Large intestine (tissue), 12 donors: ENCODE measurements at places on chromosomes 1 and 21.

GRCh38 chr21:14850394-14850793 is 214.4 kb downstream of the NRIP1 start:
- DNase-seq = no peak

GRCh38 chr1:18072066-18072465 is 35.5 kb upstream of the IGSF21 start:
- no peak for DNase-seq

DNA sequence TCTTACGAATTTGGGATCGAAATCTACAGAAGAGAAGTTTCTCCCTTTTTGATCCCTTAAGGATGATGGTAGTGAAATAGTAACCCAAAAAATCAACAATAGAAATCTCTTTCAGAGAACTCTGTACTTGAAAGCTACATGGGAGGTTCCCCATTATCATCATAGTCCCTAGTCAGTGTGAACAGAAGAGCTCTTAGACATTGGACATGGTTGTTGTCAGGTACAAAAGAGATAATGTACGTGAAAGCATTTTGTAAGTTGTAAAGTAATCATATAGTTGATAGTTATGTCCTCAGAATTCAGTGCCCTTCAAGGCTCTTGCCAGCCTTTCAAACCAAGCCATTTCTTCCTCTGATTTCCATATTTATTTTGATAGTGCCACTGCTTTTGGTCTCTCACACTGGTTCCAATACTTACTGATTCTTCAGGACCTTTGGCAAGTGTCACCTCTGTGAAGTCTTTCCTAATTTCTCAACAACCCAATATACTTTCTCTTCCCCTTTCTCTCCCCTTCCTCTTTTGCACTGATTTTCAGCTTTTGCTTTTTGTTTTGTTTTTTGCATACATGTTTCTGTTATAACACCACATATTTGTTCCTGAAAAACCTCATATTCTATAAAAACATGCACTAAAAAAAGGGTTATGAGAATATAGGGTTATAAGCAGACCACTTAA is 22.4 kb downstream of the VPS45 start:
- DNase-seq = no peak

- no peak for DNase-seq
These were observed 55.5 kb upstream of the TRIM67 start for GRCh38 chr1:231106347-231106746.

DNA sequence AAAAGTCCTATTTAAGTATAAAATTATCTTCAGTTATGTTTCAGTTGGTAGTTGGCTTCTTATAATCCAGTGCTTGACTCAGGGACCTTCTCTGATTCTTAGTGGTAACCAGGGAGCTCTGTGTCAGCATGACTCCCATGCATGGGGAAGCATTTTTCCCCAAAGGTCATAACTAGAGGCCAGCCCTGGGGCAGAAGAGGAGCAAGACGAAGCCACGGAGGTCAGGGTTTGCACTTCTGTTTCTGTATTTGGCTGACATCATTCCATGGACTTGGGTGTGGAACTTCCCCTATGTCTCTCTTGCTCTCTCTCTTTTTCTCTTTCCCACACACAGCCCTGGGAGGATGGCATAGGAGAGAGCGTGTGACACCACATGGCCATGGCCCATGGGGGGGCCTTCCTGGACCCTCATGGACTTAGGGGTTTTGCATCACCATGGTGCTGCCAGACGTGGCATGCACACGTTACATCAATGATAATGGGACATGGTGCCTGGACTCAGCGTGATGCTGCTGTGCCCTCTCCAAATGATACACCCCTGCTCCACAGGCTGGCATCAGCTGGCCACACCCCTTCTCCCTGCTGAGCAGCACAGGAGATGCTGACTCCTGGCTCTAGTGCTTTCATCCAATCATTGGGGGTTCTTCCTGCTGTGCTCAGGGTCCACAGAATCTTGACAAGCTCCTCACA is 260.5 kb downstream of the KCNJ6 start:
- DNase-seq = no peak

DNA sequence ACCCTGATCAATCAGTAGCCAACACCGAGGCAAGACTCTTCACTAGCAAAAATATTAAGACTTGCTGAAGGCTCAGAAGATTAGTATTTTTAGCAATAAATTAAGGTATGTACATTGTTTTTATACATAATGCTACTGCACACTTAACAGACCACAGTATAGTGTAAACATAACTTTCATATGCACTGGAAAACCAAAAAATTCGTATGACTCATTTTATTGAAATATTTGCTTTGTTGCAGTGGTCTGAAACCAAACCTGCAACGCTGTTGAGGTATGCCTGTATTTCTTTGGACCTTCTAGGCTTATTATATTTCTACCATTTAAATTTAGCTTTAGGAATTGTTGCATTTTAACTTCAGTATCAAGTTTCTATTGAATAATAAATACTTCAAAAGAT is 65.8 kb upstream of the BCL9 start:
- DNase-seq = no peak

GRCh38 chr21:41647806-41648561 is 118.9 kb downstream of the RIPK4 start:
- DNase-seq = no peak

GRCh38 chr1:99672530-99673213 is 26.8 kb downstream of the PALMD start:
- DNase-seq = no peak

GRCh38 chr1:44947063-44947773 is 39.2 kb downstream of the EIF2B3 start:
- DNase-seq = peak; percentile 7

DNA sequence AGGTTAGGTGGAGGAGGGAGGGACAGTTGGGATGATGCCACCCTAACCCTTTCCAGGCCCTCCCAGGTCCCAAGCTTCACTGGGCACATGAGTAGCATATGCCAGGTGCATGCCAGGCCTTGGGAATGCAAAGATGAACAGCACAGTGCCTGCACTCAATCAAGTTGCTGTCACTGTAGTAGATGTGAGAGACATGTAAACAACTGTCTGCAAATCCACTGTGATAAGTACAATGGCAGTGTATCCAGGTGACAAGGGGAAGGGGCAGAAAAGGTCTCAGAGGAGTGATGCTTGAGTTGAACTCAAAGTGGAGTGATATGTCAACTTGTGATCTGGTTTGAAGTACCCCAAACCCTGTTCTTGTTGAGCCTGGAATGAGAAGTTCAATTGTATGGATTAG is 49.5 kb upstream of the LRRN2 start:
- DNase-seq = no peak

- no peak for DNase-seq
These were observed 57.8 kb downstream of the EPB41 start for GRCh38 chr1:28971980-28972771.

DNA sequence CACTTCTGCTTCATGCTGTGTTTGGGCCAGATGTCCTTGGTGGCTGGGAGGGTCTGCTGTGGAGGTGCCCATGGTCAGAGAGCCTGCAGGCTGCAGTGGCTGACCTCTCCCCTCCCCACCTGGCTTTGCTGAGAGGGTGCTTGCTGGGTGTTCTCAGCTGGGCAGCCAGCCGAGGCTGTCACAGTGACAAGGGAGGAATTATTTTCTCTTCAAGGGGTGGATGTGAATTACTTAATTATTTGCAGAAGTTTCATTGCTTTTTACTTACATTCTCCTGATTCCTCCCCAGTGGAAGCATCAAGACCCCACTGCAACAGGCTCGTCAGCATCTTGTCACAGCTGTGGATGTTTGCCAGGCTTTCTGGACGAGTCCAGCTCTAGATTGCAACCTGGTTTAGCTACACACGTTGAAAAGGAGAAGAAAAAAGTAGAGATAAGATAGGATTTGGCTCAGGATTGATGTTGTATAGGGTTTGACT is 70.3 kb downstream of the GALNT2 start:
- no peak for DNase-seq

GRCh38 chr1:205598841-205599668 is 32.8 kb downstream of the ELK4 start:
- DNase-seq = peak; percentile 70

DNA sequence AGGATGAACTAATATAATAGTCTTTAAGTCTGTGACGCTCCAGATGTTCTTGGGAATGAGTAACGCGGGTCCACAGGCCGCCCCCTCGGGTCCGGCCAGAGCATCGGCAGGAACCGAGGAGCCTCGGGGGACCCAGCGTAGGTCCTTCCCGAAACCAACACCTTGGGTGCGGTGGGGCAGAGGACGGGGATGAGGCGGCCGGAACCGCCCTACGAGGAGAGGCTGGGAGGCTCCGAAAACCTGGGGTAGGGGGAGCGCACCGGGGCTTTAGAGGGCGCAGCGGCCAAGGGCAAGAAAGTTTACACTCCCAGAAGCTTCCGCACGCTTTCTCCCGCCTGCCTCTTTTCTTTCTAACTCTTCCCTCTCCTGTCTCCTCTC is 7.1 kb downstream of the DMRTA2 start:
- DNase-seq = no peak

DNA sequence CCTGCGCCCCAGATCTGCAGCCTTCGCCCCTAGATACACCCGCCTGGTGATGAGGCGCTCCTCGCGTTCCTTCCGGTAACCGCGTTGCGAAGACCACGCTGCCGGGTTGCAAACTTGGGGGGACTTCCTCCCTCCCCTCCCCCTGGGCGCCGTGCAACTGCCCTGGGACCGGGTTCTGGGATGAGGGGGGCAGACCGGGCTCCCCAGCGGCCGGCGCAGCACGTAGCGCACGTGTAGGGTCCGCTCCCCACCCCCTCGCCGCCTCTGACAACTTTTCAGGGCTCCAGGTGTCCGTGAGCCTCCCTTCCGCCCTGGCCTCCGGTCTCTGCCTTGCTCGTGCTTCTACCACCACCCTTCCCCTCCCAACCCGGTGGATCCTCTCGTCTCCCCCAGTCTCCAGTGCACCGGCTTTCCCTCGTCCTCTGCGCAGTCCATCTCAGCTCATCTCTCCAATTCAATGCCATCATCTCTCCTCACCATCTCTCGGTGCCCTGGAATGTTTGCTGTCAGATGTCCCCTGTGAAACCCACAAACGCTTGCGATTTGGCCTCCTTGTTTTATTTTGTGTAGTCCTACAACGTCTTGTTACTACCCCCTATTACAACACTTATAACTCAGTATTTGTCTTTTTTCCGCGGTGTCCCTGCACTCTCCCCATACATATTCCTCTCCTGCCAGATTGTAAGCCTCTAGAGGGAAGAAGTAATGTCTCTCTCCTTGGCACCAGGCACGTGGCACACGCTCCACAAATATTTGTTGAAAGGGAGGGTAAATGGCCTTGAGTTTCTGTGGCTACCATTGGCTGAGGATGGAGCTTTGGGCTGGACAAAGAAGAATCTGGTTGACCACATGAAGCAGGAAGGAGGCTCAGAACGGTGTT is 782 bp downstream of the PCAT6 start:
- DNase-seq = peak; percentile 19

GRCh38 chr1:5659606-5660005 is 332.6 kb downstream of the NPHP4 start:
- no peak for DNase-seq

DNA sequence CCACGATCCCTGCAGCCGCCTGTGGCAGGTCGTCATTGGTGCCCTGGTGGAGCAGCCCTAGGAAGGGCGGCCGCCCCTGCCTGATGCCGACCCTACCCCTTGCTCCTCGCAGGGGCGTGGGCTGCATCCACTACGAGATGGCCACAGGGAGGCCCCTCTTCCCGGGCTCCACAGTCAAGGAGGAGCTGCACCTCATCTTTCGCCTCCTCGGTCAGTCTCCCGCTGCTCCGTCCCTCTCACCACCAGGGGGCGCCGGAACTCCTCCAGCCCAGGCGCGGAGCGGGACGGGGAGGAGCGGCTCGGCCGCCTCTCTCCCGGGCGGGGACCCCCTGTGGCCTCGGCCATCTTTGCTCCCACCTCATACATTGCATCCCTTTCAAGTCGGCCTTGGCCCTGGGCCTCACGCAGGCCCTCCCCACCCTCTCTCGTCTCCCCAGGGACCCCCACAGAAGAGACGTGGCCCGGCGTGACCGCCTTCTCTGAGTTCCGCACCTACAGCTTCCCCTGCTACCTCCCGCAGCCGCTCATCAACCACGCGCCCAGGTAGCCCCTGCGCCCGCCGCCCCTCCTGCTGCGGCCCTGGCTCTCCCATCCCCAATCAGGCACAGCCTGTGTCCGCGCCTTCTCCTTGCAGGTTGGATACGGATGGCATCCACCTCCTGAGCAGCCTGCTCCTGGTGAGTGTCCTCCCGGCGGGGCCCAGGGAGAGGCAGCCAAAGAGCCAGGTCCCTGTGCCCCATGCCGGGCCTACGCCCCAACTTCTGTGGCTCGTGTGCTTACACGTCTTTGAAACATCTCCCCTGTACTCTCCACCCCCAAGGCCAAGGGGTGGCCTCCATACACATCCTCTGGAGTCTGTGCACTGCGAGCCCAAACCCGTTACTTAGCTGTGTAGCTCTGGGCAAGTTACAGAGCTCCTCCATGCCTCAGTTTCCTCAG is 24.7 kb downstream of the CDK18 start:
- DNase-seq = peak; percentile 51

GRCh38 chr1:6365047-6365446 is 28.5 kb downstream of the ACOT7 start:
- DNase-seq = no peak

GRCh38 chr1:216045400-216045799 is 377.8 kb downstream of the USH2A start:
- DNase-seq = no peak

DNA sequence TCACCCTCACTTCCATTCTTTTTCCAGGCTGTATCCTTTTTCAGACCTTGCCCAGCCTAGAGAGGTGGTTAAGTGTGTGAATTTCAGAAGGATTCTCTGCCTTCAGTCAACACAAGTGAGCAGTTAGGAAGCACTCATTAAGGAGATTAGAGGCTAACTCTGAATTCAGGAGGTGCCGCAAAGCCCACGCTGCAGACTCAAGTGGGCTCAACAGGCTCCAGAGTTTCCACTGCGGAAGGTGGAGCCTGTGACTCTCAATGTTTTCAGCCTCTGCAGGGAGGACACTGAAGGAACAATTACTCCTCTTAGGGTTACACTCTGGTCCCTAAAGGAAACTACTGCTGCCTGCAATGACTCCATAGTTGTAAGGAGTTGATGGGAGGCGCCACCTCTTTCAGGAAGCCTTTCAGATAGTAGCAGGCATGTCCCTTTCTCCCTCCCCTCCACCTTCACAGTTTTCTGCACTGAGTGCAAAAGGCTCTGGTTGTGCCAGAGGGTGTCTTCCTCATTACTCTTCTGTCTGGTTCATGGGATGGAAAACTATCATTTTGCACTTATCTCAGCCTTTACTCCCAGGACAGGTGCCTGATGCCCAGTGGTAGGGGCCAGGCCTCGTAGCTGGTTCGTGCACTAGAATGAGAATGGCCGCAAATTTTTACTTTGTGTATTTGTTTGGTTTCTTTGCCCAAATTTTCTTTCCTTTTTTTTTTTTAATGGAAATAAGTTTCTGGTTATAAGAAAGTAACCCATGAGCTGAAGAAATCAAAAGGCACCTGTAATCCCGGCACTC is 55.2 kb upstream of the SELENON start:
- DNase-seq = no peak

DNA sequence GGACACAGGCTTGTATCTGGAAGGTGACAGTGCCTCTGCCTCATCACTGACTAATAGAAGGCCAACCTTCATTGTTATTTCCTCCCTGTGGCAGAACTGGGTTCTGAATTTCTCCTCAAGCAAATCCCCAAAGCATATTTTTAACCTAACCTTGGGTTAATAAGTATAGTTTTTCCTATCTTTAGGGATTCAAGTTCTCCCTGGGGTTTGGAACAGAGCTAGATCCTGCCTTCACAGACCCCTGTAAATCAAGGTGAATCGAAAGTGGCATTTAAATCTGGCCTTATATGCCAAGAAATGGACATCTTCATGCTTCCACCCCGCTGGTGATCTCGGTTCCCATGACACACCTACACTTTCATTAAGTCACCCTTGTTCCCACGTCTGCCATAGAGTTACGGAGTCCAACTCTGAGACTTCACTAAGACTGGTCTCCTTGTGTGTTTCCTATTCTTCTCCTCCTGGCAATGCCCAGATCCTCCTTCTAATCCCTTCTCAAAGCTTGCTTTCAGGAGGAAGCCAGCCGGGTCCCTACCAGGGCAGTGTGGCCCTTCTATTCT is 4.3 kb upstream of the CHI3L2 start:
- DNase-seq = no peak
